Daoy (cell line): ENCODE measurements at places on chromosomes 2 and 18. TPM values are rescaled to one million over a fixed set of nuclear protein-coding genes. Genes with fewer than 3 reads are reported as not detected.

BMPR2 gene
- 5.7 and 8.2 TPM in 2 replicates for total RNA-seq

FBXO11 gene
- total RNA-seq: 16.4 and 48.1 TPM in 2 replicates

TCF7L1 gene
- total RNA-seq: 0.11 and 0.27 TPM in 2 replicates

CYP1B1 gene
- total RNA-seq: 35.0 and 35.4 TPM in 2 replicates

DPP10 gene
- not detected in 2 replicates for total RNA-seq

CFC1 gene
- not detected in 2 replicates for total RNA-seq

NAT8 gene
- not detected in 2 replicates for total RNA-seq

SCN1A gene
- total RNA-seq: not detected in 2 replicates

NTSR2 gene
- total RNA-seq: not detected in 2 replicates

NETO1 gene
- total RNA-seq: 4.1 and 4.9 TPM in 2 replicates

CIB4 gene
- total RNA-seq: not detected in 2 replicates

IL37 gene
- total RNA-seq: not detected in 2 replicates

UBE2E3 gene
- 62.2 and 78.7 TPM in 2 replicates for total RNA-seq
